ENCODE measurements at places on chromosomes 13 and 19.

- H3K4me3 ChIP-seq = no peak overlapping the region
- no peaks in the 10 kb centered on the region for H3K4me1 ChIP-seq
- H3K27ac ChIP-seq = peak overlapping the region; percentile 82
- peaks cover 43% of the 10 kb centered on the region for H3K36me3 ChIP-seq
- DNase-seq = no peak
Measured at GRCh38 chr13:45205124-45205523, 4.3 kb upstream of the KCTD4 start.

DNA sequence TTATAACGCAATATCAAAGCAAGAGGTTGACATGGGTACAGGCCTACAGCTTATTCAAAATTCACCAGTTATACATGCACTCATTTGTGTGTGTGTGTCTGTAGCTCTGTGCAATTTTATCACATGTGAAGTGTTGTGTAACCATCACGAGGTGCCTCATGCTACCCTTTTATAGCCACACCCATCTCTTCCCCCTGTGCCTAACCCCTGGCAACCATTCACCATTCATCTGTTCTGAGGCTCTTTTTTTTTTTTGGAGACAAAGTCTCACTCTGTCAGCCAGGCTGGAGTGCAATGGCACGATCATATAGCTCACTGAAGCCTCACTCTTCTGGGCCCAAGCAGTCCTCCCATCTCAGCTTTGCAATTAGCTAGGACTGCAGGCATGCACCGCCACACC is 78.4 kb downstream of the DPF1 start:
- DNase-seq = no peak
- H3K27me3 ChIP-seq = peaks cover 5% of the 10 kb centered on the region
- H3K4me1 ChIP-seq = peaks cover 17% of the 10 kb centered on the region

DNA sequence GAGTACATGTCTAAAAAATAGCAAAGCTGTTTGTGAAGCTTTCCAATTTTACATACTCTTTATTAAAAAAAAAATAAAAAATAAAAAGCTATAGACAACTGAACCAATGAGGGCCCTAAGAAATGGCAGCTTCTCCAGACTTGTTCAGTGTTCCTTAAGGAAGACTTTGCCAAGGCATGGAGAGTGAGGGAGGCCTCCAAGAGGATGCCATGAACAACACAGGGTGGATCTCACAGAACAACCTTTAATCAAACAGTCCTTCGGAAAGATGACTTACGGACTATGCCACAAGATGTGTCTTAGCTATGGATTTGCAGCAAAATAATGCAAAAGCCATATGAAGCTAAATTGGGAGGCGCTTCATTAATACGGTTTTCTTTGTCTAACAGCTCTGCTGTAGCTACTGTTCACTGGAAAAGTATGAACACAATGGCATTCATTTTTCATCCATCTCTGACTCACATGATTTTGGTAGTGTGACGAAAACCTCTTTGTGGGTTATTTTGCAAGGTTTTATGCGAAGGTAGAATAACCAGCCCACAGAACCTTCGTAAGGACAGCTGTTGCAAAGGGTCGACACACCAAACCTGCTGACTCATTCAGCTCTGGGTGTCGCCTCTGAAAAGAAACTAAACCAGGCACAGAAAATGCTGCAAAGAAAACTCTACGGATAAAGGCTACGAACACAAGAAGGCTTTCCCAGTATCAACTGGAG is 27.7 kb downstream of the EFNB2 start:
- no peak for DNase-seq
- no peaks in the 10 kb centered on the region for H3K27me3 ChIP-seq
- no peak overlapping the region for H3K4me3 ChIP-seq

DNA sequence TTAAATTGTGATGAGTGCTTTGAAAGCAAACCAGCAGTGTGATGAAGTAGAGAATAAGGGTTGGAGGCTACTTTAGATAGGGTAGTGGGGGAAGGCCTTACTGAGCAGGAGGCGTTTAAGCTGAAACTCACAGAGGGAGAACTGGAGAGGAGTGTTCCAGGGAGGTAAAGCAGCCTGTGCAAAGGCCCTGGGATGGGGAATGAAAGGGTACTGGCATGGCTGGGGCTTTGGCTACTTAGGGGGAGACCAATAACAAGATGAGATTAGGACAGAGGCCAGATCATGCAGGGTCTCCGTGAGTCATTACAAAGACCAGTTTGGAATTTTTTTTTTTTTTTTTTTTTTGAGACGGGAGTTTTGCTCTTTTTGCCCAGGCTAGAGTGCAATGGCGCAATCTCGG is 1.1 kb downstream of the PPP5C start:
- H3K27me3 ChIP-seq = no peaks in the 10 kb centered on the region
- no peak for DNase-seq
- H3K27ac ChIP-seq = no peak overlapping the region
- H3K36me3 ChIP-seq = peaks cover 15% of the 10 kb centered on the region
- peaks cover 67% of the 10 kb centered on the region for H3K4me1 ChIP-seq

DNA sequence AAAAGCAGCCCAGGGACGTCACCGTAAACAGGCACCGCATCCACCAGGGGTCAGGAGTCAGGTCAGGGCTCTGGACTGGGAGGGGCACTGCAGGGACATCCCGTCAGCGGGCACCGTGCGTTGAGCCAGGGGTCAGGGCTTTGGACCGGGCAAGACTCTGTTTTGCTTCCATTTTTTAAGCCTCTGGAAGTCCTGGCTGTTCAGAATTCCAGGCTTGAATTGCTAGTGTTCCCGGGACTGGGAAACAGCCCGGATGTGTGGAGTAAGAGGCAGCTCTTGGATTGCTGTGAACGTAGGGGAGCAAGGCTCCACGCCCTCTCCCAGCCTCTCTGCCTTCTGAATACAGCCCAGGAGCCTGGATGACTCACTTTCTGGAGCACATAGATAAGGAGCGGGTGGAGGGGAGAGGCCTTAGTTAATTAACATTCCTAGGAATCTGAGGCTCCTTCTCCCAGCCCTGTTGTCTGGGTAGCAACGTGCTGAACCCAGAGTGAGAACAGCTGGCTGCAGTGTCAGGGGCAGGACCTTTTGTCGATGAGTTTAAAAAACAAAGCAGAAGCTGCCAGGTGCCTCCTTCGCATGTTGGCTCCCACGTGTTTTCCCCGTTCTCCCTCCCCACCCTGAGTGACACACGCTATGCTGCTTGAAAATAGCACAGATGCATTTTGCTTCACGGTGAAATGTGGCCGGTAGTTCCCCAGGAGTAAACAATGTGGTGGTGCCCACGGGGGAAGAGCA is 21.9 kb downstream of the ATP11A start:
- H3K4me1 ChIP-seq = peaks cover 76% of the 10 kb centered on the region
- peak; percentile 45 for DNase-seq
- H3K27ac ChIP-seq = peak overlapping the region; percentile 90
- H3K36me3 ChIP-seq = peaks cover 39% of the 10 kb centered on the region
- no peaks in the 10 kb centered on the region for H3K27me3 ChIP-seq

DNA sequence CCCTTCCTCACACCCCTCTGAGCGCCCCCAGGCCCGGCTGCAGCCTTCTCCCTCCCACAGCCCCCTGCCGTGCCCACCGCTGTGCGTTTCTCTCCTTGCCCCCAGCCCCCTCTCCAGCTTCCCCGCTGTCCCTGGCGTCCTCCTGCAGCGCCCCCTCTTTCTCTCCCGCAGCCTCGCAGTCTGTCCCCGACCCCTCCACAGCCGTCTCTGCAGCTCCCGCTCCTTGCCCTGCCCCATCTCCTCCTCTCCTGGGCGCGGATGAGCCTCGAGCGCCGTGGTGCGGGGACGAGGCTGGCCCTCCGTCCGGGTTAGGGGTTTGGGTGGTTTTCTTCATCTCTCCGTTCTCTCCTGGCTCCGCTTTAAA is 1.1 kb downstream of the KMT5C start:
- peak overlapping the region; percentile 71 for H3K27ac ChIP-seq
- peaks cover 29% of the 10 kb centered on the region for H3K36me3 ChIP-seq

DNA sequence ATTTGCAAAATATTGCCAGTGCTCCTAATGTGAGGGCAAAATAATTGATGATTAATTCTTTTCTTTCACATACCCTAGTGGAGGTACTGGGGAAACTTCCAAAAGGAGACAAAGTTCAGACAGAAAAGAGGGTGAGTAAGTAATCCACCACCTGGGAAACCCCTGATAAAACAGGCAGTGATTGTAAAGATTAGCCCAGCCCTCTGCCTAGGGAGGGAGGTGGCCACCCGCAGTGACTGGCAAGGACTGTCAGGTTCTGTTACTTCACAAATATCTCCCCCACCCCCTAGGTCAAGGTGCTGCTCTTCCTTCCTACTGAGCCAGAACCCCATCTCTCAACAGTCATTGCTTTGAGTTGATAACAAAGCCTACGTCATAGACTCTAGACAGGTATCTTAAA is 239.7 kb downstream of the DNAJC15 start:
- no peak for DNase-seq
- peaks cover 19% of the 10 kb centered on the region for H3K4me1 ChIP-seq
- no peaks in the 10 kb centered on the region for H3K36me3 ChIP-seq
- no peak overlapping the region for H3K4me3 ChIP-seq
- H3K27me3 ChIP-seq = peaks cover 3% of the 10 kb centered on the region
